ENCODE measurements at places on chromosomes 3 and 15.
A peak's percentile ranks its signal among the peaks of the same experiment; 100 is the strongest.

GRCh38 chr3:18766974-18767373 lies 341.8 kb upstream of the SATB1 start:
- no peak for DNase-seq

GRCh38 chr15:76866008-76866407 lies 39.1 kb downstream of the SCAPER start:
- no peak for DNase-seq

GRCh38 chr3:177050501-177051237 lies 146.6 kb downstream of the TBL1XR1 start:
- DNase-seq: peak; percentile 35

GRCh38 chr3:52544937-52545336 lies 8.5 kb downstream of the UQCC5 start:
- no peak for DNase-seq

DNA sequence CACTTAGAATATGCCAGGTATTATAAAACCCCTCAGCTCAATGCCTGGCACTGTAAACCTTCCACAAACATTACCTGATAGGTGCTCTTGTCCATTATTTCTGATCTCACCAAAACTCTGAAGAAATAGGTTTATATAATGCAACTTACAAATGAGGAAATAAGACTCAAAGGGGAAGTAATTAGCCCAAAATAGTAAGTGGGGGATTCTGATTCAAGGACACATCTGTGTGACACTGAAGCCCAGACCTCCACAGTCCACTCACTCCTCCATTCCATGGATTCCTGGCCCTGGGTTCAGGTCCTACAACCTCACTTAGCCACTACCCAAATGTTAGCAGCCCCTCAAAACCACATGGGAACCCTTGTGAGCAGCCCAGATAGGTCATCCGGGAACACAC lies 49.9 kb downstream of the TRANK1 start:
- DNase-seq: no peak

- DNase-seq: no peak
Observed at GRCh38 chr15:95857124-95857757, 473.3 kb upstream of the NR2F2 start.

- DNase-seq: no peak
Observed at GRCh38 chr3:125266971-125267370, 54.4 kb upstream of the SLC12A8 start.

- DNase-seq: no peak
Observed at GRCh38 chr3:161489395-161489794, 7.2 kb upstream of the OTOL1 start.

DNA sequence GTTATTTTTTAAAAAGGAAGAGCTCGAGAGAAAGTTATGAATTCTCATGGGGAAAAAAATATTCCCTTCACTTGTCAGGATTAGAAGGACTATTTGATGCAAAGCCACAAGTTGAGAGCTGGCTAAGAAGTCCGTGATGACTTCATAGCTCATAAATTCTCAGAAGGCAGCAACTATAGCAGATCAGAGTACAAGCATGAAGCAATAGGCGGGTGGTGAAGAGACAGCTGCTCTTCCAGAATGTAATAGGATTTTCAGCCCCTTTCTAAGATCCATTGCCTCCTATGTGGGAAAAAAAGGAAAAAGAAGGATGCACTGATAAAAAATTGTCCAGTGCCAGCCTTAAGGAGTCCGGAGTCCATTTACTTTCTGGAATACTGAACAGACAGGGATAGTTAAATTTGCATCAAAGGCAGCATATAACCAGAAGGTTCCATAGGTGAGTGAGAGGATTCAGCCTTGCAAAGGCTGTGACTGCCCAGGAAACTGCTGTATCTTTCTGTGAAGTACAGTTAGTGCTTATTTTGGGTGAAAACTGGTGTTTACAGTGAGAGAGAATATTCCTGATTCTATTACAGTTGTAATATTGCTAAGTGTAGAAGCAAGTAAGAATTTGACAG lies 929.5 kb upstream of the ALCAM start:
- DNase-seq: no peak
